Stimulated activated CD4-positive, alpha-beta T cell treated with anti-CD3 and anti-CD28 coated beads, Interleukin-1b, Interleukin-23, amount 100 ng/mL, for 4 hours (primary cell): ENCODE measurements at places on chromosomes 12 and 14.
A peak's percentile ranks its signal among the peaks of the same experiment; 100 is the strongest.

- DNase-seq: no peak
Measured at GRCh38 chr14:93789228-93790130, 1.2 kb upstream of the PRIMA1 start.

- no peak for DNase-seq
Measured at GRCh38 chr14:61526405-61527312, 168.7 kb upstream of the HIF1A start.

GRCh38 chr14:65082930-65083329 lies 19.4 kb downstream of the MAX start:
- DNase-seq: no peak

GRCh38 chr12:49098035-49098451 lies 3.4 kb upstream of the DHH start:
- DNase-seq: peak; percentile 53

GRCh38 chr14:20794644-20795369 lies 7.8 kb downstream of the RNASE1 start:
- no peak for DNase-seq

- no peak for DNase-seq
Measured at GRCh38 chr12:93603762-93604161, 31.3 kb downstream of the SOCS2 start.
